ENCODE measurements at places on chromosomes 13 and 19. TPM values are rescaled to one million over a fixed set of nuclear protein-coding genes. Genes with fewer than 3 reads are reported as not detected.

ZNF415 gene
- 10.3 TPM for total RNA-seq

IFNL1 gene
- not detected for total RNA-seq

ZNF135 gene
- total RNA-seq, result 4.7 TPM

CEACAM20 gene
- total RNA-seq, result not detected

BRCA2 gene
- 16.8 TPM for total RNA-seq

KL gene
- total RNA-seq, result not detected

IGFL1 gene
- not detected for total RNA-seq

IL12RB1 gene
- total RNA-seq, result not detected

ZNF729 gene
- not detected for total RNA-seq

FGF14 gene
- 0.22 TPM for total RNA-seq
